ENCODE measurements at places on chromosomes 5 and 9.

- no peak for DNase-seq
Measured at GRCh38 chr9:89810431-89810830, 205.6 kb downstream of the GADD45G start.

GRCh38 chr9:72474676-72475075 lies 46.7 kb upstream of the TMC1 start:
- DNase-seq = no peak

DNA sequence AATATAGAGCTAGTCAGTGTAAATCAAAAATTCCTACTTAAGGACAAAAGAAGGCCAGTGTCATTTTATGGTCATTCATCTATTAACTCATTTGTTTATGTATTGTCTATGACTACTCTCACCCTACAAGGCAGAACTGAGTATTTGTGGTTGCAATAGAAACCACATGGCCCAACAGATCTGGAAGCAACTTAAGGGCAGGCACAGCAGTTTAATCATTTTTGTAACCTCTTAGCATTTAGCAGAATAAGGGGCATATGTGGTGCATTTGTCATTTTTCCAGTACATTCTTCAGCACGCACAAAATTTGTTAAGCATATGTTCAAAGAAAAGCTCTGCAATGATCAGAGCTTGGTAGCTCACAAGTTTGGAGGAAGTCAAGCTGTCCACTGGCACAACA lies 1.1 kb downstream of the FKBP15 start:
- no peak for DNase-seq

GRCh38 chr5:33936004-33936380 lies 194 bp upstream of the RXFP3 start:
- DNase-seq = peak; percentile 12

DNA sequence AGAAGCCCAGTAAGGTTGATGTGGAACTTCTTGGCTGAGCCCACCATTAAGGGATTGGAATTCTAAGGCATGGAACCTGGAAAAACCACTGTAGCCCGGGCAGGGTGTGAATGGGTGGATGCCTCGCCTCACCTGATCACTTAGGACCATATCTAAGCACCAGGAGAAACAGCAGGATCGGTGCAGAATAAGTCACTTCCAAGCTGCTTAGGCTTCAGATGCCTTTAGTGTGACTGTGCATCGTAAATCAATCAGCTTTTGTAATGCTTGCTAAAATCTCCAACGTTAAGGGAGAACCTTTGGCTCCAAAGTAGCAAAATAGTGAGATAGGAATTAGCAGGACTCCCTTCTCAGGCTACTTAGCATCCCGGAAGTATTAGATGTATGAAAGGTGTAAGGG lies 103.9 kb upstream of the MEGF10 start:
- DNase-seq = no peak

- no peak for DNase-seq
Measured at GRCh38 chr9:15433661-15434060, 11.0 kb downstream of the SNAPC3 start.

Measured in stimulated activated CD8-positive, alpha-beta memory T cell treated with anti-CD3 and anti-CD28 coated beads, Interleukin-7, amount 100 ng/mL, for 48 hours (primary cell).